ENCODE measurements at places on chromosomes 2 and 18.

DNA sequence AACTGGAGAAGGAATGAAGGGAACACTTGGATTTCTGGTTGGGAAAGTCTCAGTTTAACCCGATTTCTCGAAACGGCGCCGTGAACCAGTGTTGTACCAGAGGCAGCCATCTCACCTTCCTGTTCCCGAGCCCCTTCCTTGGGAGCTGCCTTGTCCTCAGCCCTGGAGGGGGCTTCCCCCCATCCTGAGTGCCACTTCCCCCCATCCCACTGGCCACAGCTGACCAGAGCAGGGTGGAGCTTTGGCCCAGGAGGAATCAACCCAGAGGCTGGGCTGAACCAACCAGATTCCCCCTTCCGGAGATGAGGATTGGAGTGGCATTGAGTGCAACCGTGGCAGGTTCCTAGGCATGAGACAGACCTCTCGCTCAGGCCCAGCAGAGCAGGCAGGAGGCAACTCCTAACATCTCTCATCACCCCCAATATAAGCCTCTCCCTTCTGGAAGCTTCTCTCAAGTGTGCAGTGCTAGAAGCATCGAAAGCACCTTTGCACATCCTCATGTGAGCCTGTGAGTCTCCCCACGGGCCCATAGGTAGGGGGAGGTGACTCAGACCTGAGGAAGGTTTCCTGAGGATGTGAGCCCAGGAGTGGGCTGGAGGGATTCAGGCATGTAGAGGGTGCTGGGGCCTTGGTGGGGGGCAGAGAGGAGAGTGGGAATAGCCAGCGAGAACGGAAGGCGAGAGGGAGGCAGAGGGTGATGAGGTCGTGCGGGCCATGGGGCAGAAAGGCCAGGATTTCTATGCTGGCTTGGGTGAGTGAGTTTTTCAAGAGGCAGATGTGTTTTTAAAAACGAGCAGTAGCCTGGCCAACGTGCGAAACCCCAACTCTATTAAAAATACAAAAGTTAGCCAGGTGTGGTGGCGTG lies 11.9 kb downstream of the NGEF start:
- no peak for DNase-seq

- DNase-seq: no peak
Measured at GRCh38 chr2:85959826-85960225, 71.0 kb upstream of the ST3GAL5 start.

DNA sequence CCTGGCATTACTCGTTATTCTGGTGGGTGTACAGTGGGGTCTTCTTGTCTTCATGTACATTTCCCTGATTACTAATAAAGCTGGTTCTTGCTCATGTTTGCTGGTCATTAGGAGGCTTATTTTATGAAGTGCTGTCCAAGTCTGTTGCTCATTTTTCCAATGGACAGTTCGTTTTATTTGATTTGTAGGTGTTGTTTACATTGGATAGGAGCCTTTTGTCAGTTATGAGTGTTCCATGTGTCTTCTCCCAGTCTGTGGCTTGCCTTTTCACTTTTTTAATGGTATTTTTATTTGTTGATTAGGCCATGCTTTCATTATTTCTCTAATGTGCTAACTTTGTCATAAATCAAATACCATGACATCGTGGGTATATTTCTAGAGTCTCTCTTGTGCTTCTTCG lies 51.9 kb downstream of the CEP192 start:
- DNase-seq: no peak

DNA sequence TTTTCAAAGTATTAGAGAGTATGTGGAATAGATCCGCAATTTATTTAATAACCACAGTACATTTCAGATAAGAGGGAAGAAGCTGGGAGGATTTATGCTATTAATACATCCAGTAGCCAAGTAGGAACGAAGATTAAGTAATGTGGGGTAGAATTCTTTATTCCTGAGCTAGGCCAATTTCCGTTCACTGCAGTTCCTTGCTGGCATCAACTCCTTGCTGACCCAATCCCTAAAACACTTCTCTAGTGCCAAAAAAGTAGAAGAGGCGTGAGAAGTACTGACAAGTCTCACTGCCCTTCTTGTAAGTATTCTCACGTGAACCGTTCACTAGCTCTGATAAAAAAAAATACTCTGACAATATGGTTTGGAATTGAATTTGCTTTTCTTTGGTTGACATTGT lies 211.4 kb downstream of the EPHA4 start:
- no peak for DNase-seq

DNA sequence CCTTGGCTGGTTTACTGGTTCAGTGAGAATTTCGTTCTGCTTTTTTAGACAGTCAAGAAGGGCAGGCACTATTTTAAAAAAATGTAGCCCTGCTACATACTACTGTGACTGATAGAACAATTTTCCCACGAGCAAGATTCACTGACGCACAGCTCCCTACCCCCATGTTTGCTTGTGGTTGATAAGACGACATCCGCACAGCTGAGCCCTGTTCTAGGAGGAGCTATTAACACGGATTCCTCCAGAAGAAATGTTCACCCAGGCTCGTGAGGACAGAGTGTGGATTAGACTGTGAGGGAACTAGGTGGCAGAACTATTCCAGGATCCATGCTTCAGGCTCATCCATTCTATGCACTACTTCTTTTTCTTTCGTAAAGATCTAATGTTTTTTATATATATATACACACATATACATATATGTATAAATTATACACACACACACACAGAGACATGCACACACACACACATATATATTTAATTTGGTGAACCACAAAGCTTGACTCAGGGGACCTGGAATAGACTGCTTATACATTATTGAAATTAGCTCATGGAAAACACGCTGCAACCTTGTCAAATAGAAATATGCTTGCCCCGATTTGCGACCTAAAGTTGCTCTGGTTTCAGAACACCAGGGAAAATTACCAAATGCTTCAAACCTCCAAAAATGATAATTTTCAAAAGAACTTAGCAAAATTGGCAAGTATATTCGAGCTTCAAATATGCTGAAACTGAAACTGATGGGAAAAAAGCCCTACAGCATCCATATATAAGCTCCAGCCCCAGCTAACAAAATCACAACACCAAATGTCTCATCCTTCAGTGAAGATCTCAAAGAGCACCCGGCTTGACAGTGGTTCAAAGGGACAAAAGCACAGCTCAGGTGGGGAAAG lies 370.4 kb downstream of the SOCS6 start:
- DNase-seq: no peak

DNA sequence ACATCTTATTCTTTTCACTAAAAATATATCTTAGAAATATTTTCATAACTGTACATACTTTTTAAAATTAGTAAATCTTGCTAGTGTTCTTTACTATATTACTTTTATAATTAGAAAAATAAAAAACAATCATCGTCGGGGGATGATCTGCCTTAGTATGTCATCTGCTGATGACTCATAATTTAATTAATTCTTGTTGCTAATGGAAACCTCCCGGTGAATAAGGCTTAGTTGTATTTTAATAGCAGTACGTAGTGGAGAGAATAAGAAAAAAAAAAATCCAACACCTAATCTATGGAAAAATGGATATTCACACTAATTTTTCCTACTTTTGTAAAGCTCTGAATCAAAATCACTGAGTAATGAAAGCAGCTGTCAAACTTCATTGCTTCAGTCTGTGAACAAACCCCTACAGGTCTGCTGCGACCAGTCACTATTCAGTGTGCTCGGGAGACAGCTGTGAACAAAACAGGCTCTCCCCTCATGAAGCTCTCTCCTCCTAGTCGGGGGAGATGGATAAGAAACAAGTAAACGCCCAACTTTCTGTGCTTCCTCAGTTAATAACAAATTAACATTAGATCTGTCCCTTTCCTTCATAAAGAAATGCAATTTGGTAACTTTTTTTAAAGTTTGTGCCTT lies 97.4 kb upstream of the UPP2 start:
- DNase-seq: no peak

DNA sequence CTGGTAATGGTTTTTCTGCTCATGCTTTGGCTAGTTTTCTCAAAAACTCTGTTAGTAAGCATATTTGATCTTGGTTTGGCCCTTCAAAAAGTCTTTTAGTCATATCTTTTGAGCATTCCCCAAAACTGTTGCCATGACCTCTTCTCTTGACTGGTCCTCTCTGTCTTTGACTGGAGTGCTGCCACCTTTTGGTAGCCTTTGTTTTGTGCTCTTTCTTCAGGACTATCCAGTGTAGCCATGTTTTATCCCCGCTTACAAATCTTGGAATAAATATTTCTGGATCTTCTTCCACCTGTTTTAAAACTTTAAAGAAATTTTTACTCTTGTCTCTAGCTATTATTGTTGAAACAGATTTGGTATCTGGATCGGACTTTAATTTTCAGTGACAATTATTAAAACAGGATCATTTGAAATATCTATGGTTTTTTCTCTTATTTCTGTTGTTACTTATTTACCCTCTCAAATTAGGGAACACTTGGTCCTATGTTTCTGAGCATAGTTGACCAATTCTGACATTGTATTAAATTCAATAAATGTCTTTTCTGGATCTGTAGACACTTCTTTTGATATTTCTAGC lies 965 bp upstream of the ELOA2 start:
- DNase-seq: no peak

DNA sequence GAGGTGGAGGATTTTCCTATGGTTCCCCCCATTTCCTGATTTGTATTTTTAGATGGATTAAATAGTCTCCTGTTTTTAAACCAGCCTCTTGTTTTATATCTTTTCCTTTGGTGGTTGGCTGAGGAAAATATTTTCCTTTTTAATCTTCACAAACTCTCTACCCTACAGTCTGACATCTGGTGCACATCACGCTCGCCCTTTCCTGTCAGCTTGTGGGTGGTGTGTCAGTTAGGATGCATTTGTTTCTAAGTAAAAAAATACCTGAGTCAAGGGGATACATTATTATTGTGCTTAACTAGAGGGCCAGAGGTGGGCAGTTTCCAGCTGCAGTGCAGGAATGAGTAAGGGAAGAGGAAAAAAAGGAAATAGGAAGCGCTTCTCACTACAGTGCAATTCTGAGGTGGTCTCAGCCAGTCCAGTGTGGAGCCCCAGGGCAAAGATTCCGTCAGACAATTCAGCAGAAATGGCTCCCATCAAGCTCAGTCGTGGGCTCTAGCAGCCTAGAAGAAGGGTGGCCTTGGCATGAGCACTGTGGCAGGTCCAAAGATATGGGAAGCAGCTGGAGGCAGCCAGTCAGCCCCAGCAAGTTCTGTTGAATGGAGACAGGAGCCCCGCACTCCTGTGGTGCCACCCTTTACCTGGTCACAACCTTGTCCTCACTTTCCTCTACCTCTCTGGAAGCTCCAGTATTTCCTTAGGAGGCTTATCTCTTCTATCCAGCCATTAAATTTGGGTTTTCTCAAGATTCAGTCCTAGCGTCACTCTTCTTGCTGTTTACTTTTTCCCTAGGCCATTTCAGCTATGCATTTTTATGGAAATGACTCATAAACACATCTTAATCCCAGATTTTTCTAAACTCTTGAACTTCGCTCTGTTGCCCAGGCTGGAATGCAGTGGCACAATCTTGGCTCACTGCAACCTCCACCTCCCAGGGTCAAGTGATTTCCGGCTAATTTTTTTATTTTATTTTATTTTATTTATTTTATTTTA lies 18.5 kb downstream of the SFTPB start:
- no peak for DNase-seq

DNA sequence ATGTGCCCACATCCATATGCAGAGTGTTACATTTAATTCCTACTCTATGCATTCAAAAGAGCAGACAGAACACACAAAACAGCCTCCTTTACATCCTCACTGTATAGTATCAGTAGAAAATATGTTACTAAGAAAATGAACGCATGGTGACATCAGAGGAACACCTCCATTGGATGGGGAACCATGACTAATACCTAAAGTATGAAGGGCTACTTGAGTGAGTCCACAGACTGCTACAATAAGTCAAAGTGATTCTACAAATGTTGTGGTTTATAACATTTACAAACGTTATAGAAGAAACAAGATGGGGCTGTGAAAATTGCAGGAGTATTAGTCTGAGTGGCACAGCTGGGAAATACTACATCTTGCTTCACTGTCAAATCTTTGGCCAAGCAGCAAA lies 1830.9 kb upstream of the PIK3C3 start:
- DNase-seq: no peak

DNA sequence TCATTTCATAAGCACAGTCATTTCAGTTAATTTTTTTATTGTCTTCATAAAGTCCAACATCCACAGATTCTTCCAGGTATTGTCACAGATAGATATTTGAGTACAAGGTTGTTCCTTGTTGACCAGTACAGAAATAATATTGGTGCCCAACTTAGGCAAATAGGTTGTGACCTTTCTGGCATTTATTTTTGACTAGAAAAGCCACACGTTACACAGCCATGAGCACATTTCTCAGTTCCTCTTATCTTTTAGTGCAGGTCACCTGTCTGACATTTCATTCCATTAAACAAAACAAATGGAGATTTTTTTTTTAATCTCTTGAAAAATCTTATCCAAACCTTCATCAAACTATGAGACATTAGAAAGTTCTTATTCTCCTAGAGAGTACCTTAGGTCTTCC lies 428.8 kb downstream of the ZNF521 start:
- no peak for DNase-seq

- DNase-seq: no peak
Measured at GRCh38 chr2:45951025-45951727, 299.7 kb downstream of the PRKCE start.

GRCh38 chr2:104938231-104938941 lies 84.5 kb downstream of the POU3F3 start:
- DNase-seq: no peak

- no peak for DNase-seq
Measured at GRCh38 chr2:69693775-69694450, 48.0 kb upstream of the ANXA4 start.

DNA sequence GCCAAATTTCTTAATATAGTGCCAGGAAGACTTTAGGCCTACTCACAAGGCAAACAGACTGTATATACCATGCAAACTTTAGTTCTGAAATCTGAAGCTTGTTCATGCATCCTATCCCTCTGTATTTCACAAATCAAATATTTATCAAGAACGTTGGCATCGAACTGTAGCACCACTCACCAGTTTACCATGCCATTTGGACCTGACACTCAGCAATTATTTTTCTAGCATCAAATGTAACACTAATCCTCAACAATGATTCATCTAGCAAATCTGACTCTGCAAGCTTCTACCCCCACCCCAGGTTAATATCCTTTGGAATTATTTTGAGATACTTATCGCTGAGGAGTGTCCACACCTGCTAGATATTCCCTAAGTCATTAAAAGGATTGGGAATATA lies 1506.6 kb downstream of the LRP1B start:
- DNase-seq: no peak

- no peak for DNase-seq
Measured at GRCh38 chr2:51084750-51085149, 52.8 kb upstream of the NRXN1 start.

GRCh38 chr2:157364257-157364974 lies 38.8 kb upstream of the ERMN start:
- no peak for DNase-seq

DNA sequence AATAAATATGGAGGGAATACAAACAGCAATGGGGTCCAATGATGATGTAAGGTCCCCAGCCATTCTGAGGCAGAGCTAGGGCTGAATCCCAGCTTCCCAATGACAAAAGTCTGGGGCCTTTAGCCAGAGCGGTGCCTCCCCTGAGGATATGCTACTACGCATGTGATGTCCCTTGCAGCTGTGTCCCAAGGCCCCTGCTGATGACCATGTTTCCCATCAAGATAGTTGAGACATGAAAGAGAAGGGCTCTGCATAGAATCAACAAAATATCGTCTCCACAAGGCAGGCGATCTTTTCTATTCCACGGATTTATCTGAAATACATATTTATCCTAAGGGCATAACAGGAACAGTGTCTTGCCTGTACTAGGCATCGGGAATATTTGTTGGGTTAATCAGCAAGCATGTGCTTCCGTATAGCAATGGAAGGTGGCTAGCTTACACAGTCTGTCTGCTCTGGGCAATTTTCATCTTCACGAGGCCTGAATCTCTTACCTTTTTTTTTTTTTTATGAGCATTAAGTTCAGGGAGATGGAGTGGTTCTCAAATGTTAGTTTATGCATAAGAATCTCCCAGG lies 284.6 kb downstream of the CNTNAP5 start:
- DNase-seq: no peak

GRCh38 chr2:72128059-72128842 lies 19.4 kb downstream of the CYP26B1 start:
- DNase-seq: no peak
